ENCODE measurements at places on chromosomes 12 and 14.

DNA sequence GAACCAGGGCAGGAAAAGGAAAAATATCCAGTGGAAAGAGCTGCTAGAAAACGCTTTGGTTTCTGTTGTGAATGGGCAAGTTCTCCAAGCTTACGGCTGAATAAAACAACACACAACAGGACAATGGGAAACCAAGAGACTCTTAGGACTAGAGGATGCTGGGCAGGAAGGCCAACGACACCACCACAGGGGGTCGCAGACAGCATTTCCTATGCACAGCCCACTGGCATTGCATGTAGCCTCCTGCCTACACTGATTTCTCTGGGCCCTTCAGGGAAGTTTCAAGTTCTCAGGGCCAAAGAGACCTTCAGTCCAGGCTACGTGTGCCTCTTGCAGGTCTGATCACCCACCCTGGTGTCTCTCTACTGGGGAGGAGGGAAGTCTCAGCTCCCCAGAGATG, 108.0 kb downstream of the RIMBP2 start:
- no peak for DNase-seq

DNA sequence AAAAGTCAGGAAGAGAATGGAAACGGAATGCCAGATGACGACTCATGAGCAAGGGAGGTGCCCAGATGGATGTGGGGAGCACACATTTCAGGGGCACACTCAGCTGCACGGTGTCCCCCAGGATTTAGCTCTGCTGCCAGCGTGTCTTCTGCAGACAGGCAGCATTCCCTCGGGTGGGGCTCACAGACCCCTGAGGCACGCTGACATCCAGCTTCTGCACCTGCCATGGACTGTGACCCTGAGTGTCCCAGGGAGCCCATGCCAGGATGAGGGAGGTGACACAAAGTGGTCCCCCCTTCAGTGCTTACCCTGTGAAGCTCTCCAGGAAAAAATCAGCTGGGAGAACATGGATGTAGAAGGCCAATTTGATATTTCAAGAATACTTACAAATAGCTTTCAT, 84.2 kb downstream of the PIWIL1 start:
- no peak for DNase-seq

- peak; percentile 19 for DNase-seq
Measured at GRCh38 chr12:114291389-114292060, 114.4 kb downstream of the TBX5 start.

DNA sequence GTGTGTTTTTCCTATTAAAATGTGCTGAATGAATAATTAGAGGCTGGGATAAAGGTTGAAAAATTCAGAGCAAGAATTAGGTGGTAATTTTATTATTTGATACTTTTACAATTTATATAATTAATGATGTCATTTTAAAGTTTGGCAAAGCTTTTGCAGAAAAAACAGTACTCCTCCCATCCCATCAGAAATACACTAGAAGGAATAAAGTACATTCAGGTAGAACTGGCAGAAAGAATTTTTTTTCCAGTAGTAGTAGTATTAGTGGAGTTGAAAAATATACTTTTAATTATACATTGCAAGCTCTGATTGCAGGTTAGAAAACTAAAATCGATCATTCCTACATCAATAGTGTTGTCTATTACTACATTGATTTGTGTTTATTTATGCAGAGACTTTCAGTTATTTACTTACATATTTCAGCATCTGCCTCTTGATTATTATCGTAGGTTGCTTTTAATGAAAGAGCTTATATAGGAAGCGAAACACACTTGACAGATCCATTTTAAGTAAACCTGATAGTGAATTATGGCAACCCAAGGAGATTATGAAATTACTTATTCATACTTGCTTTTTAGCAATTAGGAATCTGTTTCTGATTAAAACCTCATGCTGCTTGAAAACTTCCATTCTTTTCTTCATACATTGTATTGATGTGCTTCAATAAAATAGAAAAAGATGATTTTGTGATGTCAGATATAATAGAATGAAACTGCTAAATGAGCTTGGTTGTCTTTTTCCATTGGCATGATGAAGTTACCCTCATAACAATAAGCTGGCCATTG, 10.1 kb downstream of the FOXG1 start:
- DNase-seq = no peak

GRCh38 chr14:29684926-29685325, 242.7 kb downstream of the PRKD1 start:
- no peak for DNase-seq

DNA sequence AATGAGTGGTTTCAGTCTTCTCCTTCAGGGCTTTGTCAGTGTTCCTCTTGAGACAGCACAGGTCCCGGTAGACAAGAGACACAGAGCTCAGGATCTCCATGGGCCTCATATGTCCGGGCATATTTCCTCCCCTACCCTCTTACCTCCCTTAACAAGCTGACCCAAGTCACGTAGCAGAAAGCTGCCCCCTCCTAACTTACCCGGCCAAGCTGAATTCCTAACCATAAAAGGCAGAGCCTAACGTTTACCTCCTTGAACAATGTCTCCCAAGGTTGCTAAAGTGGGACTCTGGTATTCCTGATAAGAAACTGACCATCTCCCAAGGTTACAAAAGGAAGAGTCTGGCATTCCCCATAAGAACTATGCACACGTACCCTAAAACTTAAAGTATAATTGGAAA, 182.2 kb upstream of the USP15 start:
- DNase-seq = no peak

- no peak for DNase-seq
Measured at GRCh38 chr14:101991352-101991751, 27.0 kb downstream of the DYNC1H1 start.

DNA sequence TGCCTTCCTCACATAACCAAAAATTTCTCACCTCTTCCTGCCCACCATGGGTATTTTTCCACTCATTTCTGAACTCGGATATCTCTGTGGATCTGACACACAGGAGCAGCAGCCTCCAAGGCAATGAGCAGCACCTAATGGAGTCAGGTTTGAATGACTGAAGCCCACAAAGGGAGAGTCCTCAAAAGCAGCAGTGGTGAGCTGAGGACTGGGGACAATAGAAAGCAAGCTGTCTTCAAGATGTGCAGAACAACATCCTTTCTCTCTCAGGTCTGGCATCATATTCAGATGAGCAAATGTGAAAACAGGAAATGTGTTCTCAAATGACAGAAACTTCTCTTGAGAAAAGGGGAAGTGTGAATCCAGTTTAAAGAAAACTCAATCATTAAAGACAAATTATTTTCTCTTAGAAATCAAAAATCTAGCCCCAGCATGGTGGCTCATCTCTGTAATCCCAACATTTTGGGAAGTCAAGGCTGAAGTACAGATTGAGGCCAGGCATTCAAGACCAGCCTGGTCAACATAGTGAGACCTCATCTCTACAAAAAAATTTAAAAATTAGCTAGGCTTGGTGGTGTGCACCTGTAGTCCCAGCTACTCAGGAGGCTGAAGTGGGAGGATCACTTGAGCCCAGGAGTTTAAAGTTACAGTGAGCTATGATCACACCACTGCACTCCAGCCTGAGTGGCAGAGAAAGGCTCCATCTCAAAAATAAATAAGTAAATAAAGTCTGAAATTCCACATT, 54.2 kb downstream of the C12orf42 start:
- DNase-seq = no peak

GRCh38 chr12:131795690-131796410, 32.3 kb upstream of the MMP17 start:
- DNase-seq = no peak

DNA sequence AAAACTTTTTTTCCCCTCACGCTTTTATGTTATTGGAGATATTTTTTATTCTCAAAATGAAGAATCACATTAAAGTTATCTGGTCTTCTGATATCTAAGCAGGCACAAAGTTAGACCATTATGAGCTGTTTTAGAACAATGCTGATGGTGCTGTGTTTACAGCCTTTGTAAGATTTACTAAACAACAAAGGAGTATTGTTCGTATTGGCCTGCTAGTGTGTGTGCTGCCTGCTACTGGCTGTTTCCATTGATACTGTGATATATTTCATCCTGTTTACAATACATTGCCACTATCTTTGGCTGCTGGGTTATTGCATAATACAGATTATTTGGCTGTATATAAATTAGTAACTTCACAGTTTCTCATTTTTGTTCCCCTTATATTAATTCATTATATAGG, 220.8 kb downstream of the ITPR2 start:
- DNase-seq = no peak

DNA sequence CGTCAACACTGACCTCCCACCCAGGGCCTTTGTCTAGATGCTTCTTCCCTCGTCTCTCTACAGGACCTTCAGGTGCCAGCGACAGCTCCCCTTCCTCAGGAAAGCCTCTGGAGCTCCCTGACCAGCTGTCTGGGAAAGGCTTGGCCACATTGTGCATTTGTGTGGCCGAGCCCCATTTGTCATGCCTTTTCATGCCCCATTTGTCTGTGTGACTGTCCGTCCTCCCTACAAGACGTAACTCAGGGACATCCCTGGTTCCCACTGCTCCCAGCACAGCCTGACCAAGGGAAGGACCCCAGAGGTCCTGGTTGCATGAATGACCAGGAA, 23.8 kb downstream of the ZFYVE21 start:
- no peak for DNase-seq

DNA sequence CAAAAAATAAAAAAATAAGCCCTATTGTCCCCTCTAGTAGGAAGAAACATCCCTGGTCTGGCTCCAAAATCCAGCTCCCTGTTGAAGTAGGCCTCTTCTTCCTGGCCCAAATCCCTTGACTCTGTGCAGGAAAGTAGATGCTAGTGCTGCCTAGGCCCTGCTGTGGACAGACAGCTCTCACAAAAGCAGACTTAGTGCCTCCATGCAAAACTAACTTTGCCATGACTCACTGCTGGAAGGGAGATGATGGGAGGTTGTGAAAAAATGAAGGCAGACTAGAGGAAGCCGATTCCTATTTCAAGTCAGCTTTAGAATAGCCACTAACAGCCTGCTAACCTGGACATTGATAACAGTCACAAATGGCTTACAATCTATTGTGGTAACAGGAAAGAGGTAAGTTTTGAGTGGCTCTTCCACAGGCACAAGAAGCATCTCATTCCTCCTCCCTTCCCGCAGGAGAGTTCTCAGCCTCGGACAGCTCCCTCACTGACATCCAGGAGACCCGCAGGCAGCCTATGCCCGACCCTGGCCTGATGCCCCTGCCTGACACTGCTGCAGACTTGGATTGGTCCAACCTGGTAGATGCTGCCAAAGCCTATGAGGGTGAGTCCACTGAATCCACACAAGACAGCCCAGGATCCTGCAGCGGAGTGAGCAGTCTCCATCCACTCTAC, 198.9 kb upstream of the RGS6 start:
- DNase-seq = peak; percentile 50

DNA sequence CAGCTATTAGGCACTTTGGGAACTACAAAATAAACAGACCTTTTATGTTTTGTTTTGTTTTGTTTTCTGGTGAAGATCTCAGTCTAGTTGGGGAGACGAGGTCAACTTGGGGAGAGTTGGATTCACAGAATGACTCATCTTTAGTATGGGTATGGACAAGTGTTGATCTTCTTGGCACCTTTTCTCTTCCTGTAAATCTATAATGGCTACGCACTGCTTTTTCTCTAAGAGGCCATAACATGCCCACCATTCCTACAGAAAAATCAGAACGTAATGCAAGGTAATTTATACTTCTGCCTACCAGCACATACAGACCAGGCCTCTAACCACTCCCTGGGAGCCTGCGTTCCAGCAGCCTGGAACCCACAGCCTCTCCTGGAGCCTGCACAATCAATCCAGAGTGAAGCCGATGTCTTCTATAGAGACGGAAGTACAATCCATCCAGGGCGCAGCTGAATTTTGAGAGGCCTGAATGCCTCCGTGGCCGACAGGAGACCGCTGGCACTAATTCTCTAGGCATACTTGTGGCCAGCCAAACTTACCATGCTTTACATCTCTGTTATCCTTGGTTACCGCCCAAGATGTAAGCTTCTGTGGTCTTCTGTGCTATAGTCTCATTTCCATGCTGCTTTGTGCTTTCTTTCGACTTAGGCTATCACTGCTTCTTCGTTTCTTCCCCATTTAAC, 717 bp downstream of the PPHLN1 start:
- peak; percentile 46 for DNase-seq

- DNase-seq = no peak
Measured at GRCh38 chr12:53492188-53492587, 7.1 kb downstream of the MAP3K12 start.

DNA sequence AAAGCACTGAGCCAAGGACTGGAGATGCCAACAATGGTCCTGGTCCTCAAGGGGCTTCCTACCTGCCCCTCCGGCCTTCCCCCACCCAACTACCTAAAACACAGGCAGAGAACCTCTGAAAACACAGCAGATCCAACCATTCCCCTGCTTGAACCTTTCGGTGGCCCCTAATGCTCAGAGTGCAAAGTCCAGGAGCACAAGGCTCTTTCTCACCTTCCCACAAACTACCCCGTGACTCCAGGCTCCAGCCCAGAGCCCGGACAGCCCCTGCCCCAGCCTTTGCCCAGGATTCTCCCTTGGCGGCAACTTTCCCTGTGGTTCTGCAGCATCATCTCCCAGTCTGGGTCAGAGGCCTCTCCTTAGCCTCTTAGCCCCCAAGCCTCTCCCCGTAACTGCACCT, 1.6 kb upstream of the CD9 start:
- DNase-seq = no peak

- no peak for DNase-seq
Measured at GRCh38 chr12:82910246-82910893, 223.7 kb downstream of the TMTC2 start.

GRCh38 chr12:25328072-25328712, 77.5 kb upstream of the KRAS start:
- DNase-seq = peak; percentile 75

DNA sequence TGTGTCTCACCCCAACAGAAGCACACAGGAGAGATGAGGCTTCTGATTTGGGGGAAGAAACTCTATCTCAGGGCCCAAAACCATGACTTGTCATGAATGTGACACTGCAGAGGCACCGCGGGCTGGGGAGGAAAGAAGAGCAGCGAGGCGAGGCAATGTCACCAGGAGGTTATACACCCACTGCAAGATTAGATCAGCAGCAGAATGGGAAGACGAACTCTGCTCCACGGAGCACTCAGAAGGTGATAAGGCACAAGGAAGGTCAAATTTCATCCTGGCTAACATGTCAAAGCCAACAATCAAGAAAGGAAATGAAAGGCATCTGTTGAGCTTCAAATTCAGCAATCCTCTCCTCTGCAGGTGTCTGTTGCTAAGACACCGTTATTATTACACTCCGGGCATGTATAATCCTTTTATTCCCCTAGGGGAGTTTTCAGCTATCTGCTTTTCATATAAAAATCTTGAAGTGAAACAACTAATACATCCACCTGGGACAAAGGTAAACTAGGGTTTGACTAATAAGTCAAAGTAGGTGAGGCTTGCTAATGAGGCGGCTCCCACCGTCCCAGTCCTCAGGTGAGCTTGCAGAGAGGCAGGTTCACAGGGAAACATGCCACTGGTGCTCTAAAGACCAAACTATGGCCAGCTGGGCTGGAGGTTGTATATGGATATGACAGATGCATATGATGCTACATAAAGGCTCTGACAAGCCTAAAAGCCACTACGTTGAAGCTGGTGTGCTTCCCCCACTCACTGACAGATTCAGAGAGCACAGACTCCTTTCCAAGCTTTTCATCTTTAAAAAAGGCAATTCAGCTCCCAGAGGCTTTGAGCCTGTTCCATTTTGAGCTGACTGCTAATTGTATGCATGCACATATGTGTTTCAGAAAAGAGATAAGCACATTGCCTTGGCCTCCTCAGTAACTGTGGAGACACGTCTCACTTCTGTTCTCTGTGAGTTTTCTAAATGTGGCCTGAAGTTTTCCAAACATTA, 221.2 kb downstream of the NELL2 start:
- DNase-seq = no peak
